Mesothelial cell of epicardium (in vitro differentiated cells): ENCODE measurements at places on chromosomes 6 and 20.

GRCh38 chr20:50572938-50573777, 63.0 kb downstream of the PTPN1 start:
- no peak for DNase-seq

GRCh38 chr6:121879149-121879548, 443.7 kb downstream of the GJA1 start:
- no peak for DNase-seq

- DNase-seq = no peak
Observed at GRCh38 chr6:13764996-13765395, 49.4 kb downstream of the MCUR1 start.

DNA sequence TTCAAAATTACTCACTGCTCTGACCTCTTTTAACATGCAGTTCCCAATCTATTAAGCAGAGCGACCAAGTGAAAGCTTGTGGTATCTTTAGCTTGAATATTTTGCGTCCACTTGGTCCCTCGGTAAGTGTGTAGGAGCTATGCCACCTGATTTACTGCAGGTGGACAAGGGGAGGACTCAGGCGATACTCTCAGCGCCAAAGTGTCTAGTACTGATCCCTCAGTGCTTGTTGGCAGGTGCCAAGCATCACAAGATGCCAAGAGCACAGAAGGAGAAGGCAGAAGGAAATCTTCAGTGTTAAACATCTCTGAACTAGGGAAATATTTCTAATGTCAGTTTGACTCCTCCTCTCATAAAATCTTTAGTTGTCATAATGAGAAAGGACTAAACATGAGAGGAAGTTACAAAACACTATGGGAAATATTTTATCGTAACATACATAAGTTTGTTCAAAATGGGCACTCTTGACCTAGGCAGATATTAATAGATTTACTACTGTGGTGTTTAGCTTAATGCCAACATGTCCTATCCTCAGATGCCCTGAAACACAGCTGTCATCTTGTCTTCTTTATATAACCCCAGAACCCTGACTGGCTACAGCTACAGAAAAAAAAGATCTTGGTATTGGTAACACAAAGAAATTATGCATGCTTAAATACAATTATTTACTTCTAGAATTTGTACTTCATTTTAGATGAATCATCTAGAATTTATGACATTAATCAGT, 19.5 kb downstream of the NHLRC1 start:
- DNase-seq = no peak

GRCh38 chr20:42399802-42400201, 781.6 kb upstream of the CHD6 start:
- DNase-seq = no peak

GRCh38 chr6:135499441-135500340, 2.2 kb upstream of the AHI1 start:
- no peak for DNase-seq

- DNase-seq = no peak
Observed at GRCh38 chr6:149043476-149044130, 273.9 kb upstream of the TAB2 start.

- no peak for DNase-seq
Observed at GRCh38 chr6:3540253-3540820, 83.5 kb upstream of the SLC22A23 start.
